Activated B cell treated with CpG ODN at 0.5 μM for 24 hours (primary cell): ENCODE measurements at places on chromosomes 6 and 20. TPM values are rescaled to one million over a fixed set of nuclear protein-coding genes. Genes with fewer than 3 reads are reported as not detected.
A peak's percentile ranks its signal among the peaks of the same experiment; 100 is the strongest.

Gene NKAIN2
- not detected in 2 replicates for total RNA-seq

DNA sequence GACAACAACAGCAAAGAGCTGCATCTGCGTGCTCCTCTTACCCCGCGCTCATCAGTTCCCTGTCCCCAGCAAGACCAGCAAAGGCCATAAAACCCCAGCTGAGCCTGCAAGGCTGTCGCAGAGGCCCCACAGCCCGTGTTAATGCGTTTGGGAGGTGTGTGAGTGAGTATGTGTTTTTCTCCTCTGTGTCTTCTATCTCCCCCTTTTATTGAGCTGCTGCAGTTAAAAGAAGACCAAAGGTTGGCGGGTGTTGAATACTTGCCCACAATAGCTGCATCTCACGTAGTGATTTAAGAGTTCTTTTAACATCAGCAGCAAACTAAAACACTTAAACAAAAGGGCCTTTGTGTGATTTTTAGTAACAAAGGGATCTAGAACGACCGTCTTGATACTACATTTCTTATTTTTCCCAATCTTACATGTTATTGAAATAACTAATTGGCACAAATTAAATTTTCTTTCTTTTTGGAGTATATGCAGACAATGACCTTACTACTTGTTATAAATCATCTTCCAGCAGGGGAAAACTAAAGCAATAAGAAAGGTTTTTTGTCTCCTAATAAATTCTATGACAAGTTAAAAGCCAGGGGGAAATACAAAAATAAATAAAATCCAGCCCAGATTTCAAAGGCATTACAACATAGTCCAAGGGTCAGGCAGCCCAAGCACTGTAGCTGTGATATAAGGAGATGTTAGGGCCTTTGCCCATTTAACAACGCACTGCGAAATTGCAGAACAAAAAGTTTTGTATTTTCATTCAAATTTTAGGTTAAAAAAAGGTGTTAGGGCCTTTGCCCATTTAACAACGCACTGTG is 27.2 kb upstream of the CNKSR3 start:
- no peak for DNase-seq

DNA sequence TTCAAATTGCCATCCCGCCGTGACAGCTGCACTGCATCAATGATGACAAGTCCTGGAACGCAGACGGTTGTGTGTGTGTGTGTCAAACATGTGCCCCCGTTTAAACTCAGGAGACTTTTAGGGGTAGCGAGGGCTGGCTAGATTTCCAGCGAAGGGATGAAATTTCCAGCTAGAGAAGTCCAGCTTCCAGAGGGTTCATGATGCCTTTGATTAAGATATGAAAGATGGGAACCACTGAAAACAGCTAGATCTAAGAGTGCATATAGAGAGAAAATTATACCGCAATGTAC is 644 bp downstream of the KIZ start:
- no peak for DNase-seq

GRCh38 chr6:12605888-12606345 is 110.7 kb upstream of the PHACTR1 start:
- DNase-seq, result no peak

GRCh38 chr6:167788563-167788903 is 38.2 kb upstream of the AFDN start:
- no peak for DNase-seq

Gene ADAM33
- total RNA-seq, result not detected in 2 replicates

DNA sequence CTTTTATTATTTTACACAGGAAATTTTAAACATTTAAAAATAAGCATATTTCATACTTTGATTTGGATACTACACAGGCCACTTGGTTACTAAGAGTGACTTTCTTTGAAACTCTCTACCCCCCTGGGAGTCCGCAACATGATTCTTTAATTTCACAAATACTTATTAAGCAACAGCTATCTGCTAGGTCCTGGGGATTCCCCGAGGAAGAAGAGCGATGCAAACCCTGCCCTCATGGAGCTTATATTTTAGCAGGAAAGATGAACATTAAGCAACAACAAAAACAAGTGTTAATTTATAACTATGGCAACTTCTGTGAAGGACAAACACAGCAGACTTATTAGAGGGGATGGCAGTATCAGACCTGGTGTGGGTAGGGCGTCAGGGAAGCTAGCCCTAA is 3.9 kb upstream of the ADTRP start:
- no peak for DNase-seq

Gene CRISP3
- not detected in 2 replicates for total RNA-seq

DNA sequence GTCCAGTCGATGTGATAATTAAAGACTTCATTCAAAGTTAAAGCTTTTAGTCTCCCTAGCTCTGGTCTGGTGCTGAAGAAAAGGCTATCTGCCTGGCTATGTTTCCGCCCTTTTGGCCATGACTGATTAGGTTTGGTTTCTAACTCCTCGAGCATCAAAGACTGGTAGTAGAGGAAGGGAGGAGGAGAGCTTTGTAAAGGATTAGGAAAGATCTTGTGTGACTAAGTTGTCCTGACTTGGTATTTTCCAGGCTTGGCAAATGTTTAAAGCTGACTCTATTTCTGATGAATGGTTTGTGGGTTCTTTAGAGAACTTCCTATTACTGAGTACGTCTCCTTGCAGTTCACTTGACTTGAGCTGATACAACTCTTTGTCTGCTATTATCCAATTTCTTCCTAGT is 312.9 kb downstream of the GJA1 start:
- DNase-seq, result no peak

- no peak for DNase-seq
Measured at GRCh38 chr6:167091026-167091804, 31.7 kb upstream of the CCR6 start.

DNA sequence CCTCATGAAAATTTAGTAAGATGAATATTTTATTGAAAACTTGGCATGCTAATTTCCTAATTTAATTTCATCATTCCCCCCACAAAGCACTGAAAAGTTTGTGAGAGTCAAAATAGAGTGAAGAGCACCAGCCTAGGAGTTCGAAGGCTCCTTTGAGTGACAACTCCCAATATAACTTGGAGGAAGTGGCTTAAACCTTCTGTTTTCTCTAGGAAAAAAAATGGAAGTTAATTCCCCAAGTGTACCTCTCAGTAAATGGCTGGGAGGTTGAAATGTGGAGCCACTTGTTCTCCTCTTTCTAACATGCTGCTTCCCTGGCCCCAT is 107.3 kb downstream of the MAP3K7 start:
- no peak for DNase-seq

GRCh38 chr6:103122766-103123601 is 1729.5 kb downstream of the GRIK2 start:
- no peak for DNase-seq

GRCh38 chr6:124303971-124304370 is 500.3 kb downstream of the NKAIN2 start:
- no peak for DNase-seq

Gene GRIK2
- total RNA-seq, result 0.11 and 0.17 TPM in 2 replicates

DNA sequence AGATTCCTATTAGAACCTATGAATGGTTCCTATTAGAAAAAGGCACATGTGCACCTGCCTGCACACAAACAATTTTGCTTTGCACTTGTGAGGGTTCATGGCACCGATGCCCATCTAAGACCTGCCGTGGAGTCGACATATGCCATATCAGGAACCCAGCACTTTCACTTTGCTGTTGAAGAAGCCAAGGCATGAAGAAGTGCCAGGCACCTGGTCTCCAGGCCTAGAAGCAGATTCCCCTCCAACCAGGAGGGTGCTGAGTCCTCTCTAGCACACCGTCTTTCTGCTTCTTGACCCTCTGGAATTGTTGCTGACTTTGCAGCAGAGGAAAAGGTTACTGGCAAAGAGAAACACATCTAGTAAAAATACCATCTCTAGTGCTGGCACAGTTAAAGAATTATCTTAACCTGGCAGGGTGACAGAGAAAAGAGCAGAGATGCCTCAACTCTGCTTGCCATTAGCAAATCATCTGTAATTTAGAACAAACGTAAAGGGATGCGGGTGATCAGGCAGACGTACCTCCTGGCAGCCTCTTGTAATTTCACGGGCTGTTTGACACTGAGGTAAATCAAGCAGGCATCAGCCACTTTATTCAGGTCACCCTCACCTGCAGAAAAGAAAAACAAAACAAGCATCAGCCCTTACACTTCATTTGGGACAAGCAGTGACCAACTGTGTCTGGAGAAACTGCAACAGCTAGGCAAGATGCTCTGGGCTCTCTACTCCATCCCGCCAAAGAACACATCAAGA is 37.2 kb downstream of the TTI1 start:
- DNase-seq, result no peak

GRCh38 chr6:12363651-12364381 is 73.7 kb downstream of the EDN1 start:
- DNase-seq, result no peak

DNA sequence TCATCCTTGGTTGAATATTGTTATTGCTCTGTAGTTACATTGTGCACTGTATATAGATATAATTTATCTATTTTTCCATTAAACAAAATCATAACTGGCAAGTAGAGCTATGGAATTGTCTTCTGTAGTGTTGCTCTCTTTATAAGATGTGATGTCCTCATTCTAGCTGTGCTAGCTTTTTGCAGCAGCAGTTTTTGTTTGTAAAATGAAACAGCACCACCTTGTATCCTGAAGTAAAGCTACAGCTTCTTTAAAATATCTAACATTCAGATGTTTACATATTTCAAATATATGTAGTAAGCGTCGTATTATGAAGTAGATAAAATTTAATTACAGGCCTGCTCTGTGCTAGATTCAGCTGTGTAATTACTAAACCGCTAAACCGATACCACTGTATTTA is 328.8 kb upstream of the MANEA start:
- DNase-seq, result no peak

- no peak for DNase-seq
Measured at GRCh38 chr6:170223718-170224693, 66.9 kb downstream of the DLL1 start.

DNA sequence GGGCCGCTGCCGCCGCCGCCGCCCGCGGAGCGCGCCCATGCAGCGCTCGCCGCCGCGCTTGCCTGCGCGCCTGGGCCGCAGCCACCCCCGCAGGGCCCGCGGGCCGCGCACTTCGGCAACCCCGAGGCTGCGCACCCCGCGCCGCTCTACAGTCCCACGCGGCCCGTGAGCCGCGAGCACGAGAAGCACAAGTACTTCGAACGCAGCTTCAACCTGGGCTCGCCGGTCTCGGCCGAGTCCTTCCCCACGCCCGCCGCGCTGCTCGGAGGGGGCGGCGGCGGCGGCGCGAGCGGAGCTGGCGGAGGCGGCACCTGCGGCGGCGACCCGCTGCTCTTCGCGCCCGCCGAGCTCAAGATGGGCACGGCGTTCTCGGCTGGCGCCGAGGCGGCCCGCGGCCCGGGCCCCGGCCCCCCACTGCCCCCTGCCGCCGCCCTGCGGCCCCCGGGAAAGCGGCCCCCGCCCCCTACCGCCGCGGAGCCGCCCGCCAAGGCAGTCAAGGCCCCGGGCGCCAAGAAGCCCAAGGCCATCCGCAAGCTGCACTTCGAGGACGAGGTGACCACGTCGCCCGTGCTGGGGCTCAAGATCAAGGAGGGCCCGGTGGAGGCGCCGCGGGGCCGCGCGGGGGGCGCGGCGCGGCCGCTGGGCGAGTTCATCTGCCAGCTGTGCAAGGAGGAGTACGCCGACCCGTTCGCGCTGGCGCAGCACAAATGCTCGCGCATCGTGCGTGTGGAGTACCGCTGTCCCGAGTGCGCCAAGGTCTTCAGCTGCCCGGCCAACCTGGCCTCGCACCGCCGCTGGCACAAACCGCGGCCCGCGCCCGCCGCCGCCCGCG is 730 bp downstream of the INSM1 start:
- peak; percentile 27 for DNase-seq

- DNase-seq, result no peak
Measured at GRCh38 chr6:105786449-105786848, 299.7 kb upstream of the PRDM1 start.
